ENCODE measurements at places on chromosomes 5 and 9. TPM values are rescaled to one million over a fixed set of nuclear protein-coding genes. Genes with fewer than 3 reads are reported as not detected.

Gene SLC6A3
- polyA plus RNA-seq, result 0.76 TPM

Gene C5orf52
- polyA plus RNA-seq, result not detected

Gene PCDHB12
- 6.3 TPM for polyA plus RNA-seq

DNA sequence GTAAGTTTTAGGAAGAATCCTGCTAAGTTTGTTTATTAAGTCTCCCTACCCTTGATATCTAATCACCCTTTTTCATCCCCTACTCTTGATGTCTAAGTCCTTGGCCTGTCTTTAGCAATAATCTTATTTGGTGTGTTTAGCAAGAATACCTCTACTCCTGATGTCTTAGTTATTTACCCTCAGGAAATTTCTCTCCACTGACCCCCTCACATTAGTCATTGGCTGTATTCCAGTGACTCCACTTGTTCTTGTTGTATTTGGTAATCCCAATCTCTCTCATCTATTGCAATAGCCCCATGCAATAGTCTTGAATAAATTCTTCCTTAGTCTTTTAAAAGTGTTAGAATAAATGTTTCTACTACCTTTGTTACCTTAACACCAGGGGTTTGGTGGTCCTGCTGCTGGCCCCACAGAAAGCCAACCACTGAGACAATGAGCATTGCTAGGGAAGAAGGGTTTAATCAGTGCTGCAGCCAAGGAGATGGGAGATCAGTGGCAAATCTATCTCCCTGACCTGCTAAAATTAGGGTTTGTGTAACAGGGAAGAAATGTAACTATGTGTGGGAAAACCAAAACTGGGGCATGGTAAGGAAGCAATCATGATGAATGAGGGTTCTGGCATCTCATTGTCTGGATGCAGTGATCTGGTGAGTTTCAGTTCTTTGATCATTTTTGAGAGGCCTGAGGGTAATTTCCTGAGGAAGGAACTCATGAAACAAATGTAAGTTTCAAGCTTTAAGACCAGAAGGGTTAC, 236.4 kb upstream of the DAB2 start:
- DNase-seq, result no peak

DNA sequence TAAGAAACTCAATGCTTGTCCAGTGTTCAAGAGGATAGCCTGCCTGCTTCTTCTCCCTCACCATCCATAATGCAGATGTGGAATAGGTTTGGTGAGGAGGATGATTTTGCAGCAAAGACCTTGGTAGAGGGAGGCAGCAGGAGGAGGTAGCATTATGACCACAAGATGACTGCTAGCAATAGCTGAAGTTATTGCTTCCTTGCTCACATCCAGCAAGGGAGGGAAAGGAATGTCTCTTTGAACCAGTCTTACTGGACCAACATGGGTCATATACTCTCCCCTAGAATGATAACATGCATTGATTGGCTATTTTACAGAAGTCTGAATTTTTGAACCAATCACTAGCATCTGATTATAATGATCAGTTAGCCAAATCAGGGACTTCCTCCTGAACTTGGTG, 607.6 kb downstream of the EBF1 start:
- DNase-seq, result no peak

DNA sequence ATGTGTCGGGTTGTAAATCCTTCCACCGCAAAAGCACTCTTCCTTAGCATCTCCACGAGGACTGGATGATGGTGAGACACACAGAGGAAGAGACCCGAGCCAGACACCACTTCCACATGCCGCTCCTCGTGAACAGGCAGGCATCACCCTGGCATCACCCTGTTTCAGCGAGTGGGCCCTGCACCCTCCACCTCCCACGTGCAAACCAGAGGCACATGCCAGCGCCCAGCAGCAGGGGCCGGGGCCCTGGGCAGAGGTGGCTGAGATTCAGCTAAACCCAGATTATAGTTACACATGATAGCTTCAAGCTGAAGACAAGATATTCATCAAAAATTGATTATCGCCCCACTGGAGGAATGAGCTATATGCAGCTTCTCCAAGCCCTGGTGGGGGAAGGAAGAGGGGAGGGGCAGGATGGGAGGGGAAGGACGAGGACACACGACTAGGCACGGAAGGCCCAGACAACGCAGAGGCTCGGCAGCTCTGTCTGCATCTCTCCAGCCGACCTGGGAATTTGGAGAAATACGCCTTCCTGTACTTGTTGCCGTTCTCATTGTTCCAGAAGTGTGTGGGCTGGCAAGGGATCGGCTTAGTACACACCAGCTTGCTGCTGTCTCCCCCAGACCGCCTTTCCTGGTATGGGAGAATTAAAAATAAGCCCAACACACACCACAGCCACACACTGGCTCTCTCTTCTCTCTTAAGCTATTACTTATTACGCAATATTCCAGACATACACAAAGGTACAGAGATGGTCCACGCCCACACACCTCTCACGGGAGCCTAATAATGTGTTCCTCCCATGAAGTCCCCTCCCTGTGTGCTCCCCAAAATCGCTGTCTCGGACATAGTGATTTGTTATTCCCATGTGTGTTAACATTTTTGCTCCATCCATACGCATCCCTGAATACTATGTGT, 50.4 kb upstream of the ZNF354A start:
- no peak for DNase-seq

All from left renal cortex interstitium (tissue), 4 donors.